Cortex of kidney (tissue), 1 donor: ENCODE measurements at places on chromosomes 2 and 18.

DNA sequence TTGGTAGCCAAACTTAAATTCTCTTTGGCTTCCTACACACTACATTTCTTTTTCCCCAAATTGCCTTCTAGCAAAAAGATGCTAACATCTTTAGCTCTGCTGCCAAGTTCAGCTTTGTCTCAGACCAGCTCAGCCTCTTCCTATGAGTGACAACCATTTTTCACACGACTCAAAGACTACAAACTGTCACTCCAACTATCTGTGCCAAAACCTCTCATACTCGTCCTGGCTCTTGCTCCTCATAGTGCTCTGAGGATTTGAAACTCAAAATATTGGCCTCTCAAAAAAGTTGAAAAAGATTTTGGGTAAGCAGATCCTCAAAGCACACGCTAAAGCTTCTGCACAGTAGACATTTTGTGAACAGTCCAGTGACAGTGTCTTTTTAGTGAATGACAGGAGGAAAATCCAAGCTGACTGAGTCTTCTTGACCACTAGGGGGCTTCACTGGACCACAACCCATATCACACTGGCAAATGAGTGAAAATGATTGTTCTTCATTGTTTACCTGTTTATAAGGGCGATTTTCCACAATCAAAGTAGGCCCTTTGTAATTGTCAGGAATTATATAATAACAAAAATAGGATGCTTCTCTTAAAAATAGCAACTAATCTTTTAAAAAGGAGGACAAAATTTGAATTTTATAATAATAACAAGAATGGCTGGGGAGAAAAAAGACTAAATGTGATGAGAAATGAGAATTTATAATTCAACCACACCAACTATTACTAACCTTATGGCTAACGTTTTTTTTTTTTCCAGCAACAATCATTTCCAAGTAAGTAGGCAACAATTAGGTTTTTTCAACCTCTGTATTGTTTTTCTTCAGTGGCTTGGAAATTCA, 85.5 kb upstream of the PGAP1 start:
- DNase-seq = no peak

GRCh38 chr18:56888978-56889377, 237.8 kb downstream of the WDR7 start:
- DNase-seq = no peak

GRCh38 chr2:36534275-36534799, 63.6 kb downstream of the FEZ2 start:
- DNase-seq = no peak

DNA sequence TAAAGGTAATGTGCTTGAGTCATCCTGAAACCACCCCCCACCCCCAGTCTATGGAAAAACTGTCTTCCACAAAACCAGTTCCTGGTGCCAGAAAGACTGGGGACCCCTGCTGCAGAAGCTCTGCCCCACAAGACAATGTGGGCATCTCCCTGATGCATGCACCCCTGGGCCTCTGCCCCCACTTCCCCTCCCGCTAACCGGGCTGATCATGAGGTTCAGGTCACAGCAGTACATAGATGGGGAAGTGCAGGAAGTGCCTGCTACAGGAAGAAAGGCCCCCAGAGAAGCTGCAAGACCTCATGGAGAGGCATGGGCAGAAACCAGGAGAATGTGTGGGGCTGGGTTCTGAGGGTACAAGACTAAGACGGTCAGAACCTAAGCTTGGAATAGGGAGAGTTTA, 243.4 kb upstream of the ID2 start:
- no peak for DNase-seq

GRCh38 chr18:49631146-49631866, 69.4 kb downstream of the LIPG start:
- DNase-seq = no peak

GRCh38 chr18:41933778-41934177, 21.3 kb upstream of the PIK3C3 start:
- DNase-seq = no peak

DNA sequence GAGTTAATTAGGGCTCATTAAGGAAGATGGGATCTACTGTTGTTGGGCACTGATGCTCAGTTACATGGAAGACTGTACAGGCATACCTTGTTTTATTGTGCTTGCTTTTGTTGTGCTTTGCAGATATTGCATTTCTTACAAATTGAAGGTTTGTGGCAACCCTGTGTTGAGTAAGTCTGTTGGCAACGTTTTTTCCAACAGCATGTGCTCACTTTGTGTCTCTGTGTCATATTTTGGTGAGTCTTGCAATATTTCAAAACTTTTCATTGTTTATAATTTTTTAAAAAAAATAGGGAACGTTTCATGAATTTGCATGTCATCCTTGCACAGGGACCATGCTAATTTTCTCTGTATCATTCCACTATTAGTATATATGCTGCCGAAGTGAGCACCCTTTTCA, 15.6 kb downstream of the PHLPP1 start:
- DNase-seq = no peak

GRCh38 chr18:72197591-72197990, 346.6 kb downstream of the CBLN2 start:
- no peak for DNase-seq

- no peak for DNase-seq
Observed at GRCh38 chr18:22844190-22844589, 88.9 kb upstream of the RBBP8 start.

DNA sequence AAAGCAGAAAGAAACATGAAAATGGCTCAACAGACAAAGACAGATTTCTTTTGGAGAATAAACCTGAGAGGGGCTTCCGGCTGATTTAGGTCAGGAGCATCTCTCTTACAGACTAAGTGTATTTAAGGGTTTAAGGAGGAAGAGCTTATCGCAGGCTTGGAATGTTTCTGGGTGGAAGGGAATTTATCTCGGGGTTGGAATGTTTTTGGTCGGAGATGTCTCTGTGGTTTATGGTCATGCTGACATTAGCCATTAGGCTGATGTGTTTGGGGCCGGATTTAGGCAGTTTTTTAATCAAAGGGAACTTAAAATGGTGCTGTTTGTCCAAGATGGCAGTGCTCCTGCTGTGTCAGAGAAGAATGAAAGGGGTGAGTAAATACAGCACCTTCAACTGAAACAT, 14.4 kb upstream of the PSMA8 start:
- DNase-seq = no peak

DNA sequence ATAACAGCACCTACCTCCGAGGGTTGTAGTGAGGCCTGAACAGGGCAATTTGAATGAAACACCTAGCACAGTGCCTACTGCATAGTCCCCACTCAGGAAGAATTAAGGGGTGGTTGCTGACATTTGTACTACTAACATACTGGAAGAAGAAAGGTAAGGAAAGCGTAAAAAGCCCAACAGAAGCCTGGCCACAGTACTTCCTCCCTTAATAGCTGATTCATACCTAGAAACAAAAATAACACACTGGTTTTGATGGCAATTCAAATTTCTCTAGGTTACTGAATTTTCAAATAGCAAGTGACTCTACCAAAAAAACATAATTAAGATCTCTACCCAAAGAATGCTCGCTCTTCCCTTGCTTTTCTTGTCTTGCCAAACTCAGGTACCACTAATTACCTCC, 16.2 kb downstream of the SUCLG1 start:
- no peak for DNase-seq

DNA sequence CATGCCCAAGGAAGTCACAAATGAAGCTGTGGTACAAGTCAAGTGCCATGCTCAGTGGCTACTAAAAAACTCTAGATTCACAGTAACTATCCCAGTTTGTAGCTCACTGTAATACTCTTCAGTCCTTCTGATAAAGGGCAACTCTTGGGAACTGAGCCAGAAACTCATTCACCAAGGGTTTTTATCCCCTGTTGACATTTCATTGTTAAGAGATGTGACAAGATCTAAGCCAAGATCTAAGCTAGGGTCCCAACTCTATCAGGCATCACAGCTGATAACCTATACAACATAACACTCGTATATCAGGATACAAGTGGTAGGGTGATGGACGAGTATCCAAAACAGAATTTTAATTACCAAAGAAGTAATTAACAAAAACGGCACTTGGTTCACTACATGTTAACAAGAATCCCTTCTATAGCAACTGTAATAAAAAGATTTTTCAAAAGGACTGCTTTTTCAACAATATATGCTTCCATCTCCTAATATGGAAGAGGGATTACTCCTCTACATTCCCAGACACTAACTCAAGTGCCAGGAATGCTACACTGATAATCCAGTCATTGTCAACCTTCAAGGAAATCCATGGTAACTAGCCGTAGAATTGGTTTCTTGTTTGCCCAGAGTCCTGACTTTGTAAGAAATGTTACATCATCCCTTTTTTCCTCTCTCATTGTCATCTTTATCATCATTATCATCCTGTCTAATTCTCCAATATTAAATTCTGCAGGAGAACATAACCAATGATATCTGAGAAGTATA, 111.7 kb downstream of the CDH2 start:
- DNase-seq = no peak

DNA sequence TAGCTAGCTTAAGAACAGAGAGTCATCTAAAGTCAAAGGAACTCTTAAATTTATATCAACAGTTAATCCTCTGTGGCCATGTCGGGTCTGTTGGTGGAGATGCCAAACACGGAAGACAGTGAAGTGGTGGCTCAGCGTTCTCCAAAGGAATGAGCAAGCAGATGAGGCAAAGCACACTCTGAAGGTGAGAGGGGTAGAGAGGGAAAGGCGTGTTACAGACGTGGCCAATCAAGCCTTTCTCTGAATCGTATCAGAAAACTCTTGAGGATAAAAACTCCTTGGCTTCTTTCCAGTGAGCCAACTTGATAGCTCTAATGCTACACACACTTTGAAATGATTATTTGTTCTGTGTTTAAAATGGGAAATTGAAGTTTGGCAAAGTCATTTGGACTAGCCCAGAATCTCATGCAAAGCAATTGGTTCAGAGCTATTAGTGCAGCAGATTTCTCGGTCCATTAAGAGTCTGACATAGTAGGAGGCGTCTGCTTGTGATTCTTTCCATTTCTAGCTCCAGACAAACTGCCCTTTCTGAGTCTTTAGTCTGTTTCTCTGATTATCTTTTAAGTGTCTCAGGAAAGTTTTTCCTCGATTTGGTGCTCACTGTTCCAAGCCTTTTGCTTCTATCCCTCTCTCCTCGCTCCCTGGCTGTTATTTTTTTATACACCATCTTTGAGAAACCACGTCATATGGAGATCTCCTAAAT, 57.5 kb upstream of the CPO start:
- DNase-seq = no peak

DNA sequence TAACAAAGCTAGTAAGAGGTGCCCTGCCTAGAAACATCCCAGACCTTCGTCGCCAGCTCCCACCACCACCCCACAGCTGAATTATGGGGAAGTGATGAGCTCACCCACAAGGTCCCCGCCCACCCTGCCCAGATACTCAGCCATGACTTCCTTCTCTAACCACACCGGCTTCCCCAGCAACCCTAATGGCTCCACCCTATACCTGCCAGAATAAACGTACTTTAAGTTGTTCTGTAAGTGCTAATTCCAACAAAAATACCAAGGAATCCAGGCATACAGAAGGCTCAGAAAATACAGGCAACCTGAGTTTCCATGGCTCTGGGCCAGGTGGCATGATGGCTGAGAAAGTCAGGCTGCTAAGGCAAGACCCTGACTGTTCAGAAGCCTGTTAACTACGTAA, 39.1 kb downstream of the TMEM163 start:
- DNase-seq = no peak

GRCh38 chr2:84925336-84925723, 19.9 kb downstream of the TMSB10 start:
- no peak for DNase-seq

DNA sequence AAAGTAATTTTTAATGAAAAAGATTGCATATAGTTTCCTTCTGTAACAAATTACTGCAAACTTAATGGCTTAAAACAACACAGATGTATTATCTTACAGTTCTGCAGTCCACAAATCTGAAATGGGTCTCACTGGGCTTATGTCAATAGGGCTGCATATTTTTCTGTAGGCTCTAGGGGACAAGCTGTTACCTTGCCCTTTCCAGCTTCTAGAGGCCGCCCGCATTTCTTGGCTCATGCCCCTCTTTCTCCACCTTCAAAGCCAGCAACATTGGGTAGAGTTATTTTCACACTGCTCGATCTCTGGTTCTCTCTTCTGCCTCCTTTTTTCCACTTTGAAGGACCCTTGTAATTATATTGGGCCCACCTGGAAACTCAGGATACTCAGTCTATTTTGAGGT, 16.7 kb downstream of the COPS8 start:
- DNase-seq = no peak
